Fibroblast of mammary gland (primary cell): ENCODE measurements at places on chromosomes 4 and X.

DNA sequence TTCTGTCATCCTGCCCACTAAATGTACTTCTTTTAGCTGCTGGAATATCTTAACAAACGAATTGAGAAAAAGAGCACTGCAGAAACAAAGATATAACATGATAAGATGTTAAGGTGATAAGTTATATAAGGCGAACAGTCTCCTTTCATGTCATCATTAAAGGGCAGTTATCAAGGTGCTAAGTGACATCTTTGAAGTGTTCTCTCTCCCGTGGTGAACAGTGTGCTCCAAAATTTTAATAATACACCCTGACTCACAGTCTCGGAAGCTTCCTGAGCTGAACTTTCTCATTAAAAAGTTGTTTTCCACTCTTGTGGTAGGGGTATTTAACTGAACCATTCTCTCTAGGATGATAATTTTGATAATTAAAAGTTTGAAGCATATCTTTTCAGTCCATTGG lies 61.6 kb downstream of the PLS3 start:
- no peak for DNase-seq

- no peak for DNase-seq
Measured at GRCh38 chrX:41522081-41522480, 74.9 kb downstream of the NYX start.

- DNase-seq = peak; percentile 17
Measured at GRCh38 chrX:16603822-16604221, 46.1 kb upstream of the S100G start.

- peak; percentile 21 for DNase-seq
Measured at GRCh38 chr4:142781114-142781513, 65.0 kb downstream of the INPP4B start.

DNA sequence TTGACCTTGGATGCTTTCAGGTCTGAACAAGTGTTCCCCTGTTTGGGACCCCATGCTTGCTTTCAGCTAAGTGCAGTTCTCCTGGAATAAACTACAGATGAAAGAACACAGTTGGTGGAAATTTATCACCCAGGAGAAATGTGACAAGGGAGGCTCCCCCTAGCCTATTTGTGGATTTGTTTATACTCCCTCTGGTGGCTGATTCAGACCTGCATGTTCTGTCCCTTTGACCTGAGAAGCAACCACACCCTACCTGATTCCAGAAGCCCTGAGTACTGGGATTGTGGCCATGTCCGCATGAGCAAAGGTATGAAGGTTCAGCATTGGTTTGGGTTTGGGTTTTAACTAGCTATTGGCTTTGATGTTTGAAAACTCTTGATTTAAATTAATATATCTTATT lies 440.9 kb downstream of the MID1IP1 start:
- DNase-seq = peak; percentile 19

DNA sequence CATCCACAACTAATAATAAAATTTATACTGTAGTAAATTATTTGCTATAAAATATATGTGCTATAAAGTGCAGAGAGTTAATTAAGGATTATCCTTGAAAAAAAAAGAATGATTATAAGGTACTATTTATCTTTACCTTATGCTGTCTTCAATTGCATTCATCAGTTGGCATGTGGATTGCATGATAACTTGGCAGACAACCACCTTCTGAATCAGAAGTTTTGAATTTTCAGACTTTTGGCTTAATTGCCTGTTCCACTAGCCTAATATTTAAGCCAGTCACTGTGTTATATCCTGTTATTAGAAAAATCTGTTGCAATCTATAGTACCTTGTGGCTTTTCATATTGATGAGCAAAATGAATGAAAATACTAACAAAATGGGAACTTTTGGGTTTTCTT lies 1040.3 kb upstream of the PCDH10 start:
- DNase-seq = peak; percentile 70

- DNase-seq = no peak
Measured at GRCh38 chrX:37075892-37076595, 67.9 kb downstream of the FAM47C start.

DNA sequence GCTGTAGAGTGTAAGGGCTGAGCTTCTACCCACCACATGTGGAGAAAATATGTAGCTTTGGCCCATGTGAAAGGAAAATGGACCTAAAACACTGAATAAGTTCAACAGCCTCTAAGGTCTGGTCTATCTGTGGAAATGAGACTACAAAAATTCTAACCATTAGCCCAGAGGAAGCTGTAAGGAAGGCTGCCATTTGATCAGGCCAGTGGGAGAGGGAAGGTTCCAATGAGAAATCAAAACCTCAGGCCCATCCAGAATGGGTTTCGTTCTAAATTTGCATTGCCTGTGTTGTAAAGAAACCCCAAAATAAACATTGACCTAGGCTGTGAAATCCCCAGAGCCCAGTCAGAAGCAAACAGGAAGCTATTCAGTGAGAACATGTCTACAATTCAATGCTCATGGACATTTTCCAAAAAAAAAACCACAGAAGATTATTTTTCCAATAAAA lies 320.4 kb upstream of the SLC7A11 start:
- peak; percentile 46 for DNase-seq

- DNase-seq = no peak
Measured at GRCh38 chr4:139935911-139936310, 218.1 kb downstream of the MAML3 start.

DNA sequence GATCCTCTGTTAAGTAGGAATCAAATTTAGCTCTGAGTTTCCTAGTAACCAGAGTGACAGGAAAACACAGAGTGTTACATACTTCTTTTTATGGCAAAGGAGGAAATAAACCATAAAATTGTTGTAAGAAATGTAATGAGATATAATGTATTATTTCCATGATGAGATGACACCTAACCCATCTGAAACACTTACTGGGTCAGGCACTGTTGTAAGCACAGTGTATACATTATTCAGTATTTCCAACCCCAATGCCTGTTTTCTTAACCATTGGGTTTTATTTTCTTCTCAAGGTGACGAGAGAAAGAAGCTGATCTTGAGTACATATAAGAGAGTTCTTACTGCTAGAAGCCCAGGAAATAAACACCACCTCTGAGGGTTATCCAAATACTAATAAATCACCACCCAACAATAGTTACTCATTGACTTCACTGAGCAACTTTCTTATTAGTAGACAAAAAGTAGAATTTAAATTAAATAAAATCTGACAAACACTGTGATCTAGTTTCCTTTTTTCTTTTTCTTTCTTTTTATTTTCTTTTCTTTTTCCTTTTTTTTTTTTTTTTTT lies 4.2 kb upstream of the ENAM start:
- no peak for DNase-seq

GRCh38 chr4:156798438-156798837 lies 173.2 kb downstream of the PDGFC start:
- DNase-seq = no peak
